ENCODE measurements at places on chromosomes 2 and 18.

- DNase-seq = no peak
These were observed 131.3 kb upstream of the DAPL1 start for GRCh38 chr2:158663796-158664195.

DNA sequence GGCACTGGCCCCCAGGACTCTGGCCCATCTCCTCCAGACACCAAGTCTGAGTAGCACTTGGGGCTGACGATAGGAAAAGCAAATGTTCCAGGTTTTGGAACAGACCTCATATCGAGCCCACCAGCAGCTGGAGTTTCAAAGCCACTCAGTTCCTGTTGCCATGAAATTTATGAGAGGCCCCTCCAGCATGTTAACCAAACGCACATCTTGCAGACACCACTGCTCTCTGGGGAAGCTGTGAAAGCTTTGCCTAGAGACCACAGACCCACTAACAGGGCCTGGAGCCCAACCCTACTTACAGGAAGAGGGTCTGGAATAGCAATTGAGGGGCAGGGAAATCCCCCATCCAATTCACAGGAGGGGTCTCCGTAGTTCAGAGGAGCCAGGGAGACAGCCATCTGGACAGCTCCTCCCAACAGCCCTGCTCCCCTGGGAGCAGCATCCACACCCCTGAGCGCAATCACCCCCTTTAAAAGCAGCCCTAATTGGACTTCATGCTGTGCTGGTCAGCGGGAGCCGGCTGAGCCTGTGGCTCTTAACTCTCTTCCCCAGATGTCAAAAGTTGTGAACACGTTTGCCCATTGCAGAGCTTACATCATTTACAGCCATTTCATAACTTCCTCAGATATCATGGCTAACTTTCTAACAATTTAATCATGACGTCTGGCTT, 81.3 kb downstream of the TGFA start:
- no peak for DNase-seq

DNA sequence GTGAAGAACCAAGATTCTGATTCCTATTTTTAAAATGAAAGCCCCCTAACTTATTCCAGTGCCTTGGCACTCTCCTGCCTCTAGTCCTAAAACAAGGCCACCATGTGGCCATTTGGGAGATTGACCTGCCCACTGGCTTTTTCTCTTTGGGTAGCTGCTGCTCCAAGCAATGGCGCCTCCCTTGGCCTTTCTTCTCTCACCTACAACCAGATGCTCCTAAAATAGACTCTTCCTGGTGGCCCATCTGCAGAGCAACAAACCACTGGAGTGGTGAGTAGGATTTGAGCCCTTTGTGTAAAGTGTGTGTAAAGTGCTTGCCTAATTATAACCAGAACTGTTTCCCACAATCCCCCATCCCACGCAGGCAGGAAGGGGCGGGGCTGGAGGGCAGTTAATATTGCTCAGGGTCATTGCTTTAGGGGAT, 114.2 kb downstream of the FHOD3 start:
- no peak for DNase-seq

DNA sequence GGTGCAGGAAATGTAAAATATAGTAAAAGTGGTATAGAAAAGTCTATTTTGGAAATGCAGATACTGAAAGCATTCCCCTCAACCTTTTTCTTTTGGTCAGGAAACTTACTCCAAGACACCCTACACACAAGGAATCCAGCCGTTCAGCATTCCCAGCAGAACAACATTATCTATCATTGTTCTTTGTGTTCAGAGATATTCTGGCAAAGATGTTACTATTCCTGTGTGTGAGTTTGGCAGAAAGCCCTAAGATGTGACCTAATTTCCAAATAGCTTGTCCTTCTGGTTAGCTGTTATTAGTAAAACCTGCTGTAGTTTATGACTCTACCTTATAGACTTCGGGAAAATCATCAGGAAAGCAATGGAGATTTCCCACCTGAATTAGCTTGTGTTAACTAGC, 78.1 kb upstream of the PELI1 start:
- DNase-seq = no peak

DNA sequence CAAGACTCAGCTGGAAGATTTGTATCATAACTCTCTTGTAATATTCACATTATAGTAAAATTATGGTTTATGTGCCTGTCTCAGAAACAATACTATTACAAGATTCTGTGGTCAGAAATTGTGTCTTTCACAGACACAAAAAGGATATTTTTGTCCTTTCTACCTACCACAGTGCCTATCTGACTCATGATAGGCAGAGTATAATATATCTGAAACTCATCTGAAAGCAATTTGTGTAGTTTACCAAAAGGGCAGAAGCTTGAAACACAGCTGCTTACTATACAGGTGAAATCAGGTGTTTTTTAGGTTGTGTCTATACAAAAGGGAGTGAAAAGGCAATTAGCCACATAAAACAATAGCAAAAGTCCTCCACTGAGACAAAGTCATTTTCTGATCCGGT, 10.9 kb downstream of the TMEM200C start:
- no peak for DNase-seq

DNA sequence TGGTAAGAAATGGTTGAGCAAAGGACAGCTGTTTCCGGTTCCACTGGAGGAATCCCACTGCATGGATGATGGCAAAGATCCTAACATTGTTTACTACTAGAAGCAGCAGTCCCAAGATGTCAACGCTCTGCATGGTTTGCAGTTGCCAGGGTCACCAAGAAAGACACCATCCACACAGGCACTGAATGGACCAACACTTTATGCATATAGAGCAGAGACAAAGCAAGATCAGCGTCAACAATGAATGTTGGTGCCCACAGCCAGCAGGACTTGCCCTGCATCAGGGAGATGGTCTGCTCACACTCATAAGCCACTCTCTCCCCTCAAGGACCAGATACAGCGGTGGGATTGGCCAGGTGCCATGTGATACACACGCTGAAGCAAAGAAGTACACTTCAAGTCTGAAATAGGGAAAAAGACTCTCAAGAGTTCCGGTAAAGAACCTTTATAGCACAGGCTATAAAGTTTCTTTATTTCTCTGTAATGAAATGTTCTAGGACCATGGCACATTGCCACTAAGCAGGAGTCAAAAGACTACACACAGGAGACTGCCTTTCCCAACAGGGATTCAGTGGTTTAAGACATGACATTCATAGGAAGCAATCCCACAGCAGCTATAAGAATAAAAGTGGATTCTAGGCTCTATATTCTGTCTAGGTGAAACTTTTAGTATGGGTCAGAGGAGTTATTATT, 133.2 kb upstream of the EPHA4 start:
- DNase-seq = no peak

GRCh38 chr2:9217838-9218770, 11.5 kb downstream of the ASAP2 start:
- no peak for DNase-seq

GRCh38 chr2:110805894-110806452, 73.6 kb downstream of the ACOXL start:
- DNase-seq = no peak

- DNase-seq = no peak
These were observed 326.3 kb upstream of the MC4R start for GRCh38 chr18:60698901-60699300.

Data from stimulated activated CD8-positive, alpha-beta memory T cell treated with anti-CD3 and anti-CD28 coated beads, Interleukin-4, amount 100 ng/mL, for 24 hours (primary cell).